ENCODE measurements at places on chromosomes 11 and 22. TPM values are rescaled to one million over a fixed set of nuclear protein-coding genes. Genes with fewer than 3 reads are reported as not detected.

EIF1AD gene
- 46.7 TPM for total RNA-seq

RCOR2 gene
- 118 TPM for total RNA-seq

COX8A gene
- 429 TPM for total RNA-seq

GDPD5 gene
- total RNA-seq, result 7.8 TPM

LRRC55 gene
- total RNA-seq, result 0.90 TPM

SAA4 gene
- not detected for total RNA-seq

GTSE1 gene
- total RNA-seq, result 42.6 TPM

DEPDC7 gene
- total RNA-seq, result 4.4 TPM

ZC3H12C gene
- total RNA-seq, result 4.4 TPM

HEPN1 gene
- not detected for total RNA-seq

RFPL1 gene
- total RNA-seq, result not detected

DGAT2 gene
- 2.6 TPM for total RNA-seq

SCT gene
- 1.8 TPM for total RNA-seq

FAM111B gene
- 35.0 TPM for total RNA-seq

CABP7 gene
- 0.81 TPM for total RNA-seq

GRCh38 chr11:131511794-131512193 lies 141.4 kb downstream of the NTM start:
- peak; percentile 72 for DNase-seq

DNA sequence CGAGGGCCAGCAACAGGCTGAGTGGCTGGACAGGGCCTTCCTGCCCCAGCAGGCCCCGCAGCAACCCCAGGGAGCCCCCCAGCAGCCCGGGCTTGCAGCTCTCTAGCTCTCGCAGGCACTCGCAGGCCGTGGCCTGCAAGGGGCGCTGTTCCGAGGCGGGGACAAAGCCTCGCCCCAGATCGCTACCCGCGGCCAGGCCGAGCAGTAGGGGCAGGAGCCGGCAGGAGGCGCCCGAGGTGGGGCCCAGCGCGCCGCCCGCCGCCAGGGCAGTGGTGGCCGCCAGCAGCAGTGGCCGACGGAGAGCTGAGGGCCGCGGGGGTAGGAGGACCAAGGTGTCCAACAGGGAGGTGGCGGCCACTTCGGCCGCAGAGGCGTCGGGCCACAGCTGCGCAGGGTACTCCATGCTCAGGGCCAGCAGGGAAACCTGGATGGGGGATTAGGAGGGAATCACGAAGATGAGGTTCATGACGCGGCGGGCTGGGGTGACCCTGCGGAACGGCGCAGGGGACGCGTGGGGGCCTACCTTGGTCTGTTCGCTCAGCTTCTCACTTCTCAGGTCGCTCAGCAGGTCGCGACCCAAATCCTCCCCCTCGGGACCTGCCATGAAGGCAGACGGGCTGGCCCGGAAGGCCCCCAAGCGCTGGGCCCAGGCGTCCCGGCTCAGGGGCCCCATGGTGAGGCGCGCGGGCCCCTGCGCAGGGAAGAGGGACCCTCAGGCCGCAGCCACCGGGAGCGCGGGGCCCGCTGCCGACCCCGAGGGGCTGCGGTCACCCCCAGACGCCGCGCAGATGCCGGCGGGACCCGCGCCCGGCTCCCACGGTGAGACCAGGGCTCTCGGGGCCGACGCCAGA lies 632 bp downstream of the AP5B1 start:
- DNase-seq, result peak; percentile 91

GRCh38 chr22:28004021-28004420 lies 85.0 kb upstream of the PITPNB start:
- DNase-seq, result no peak

GRCh38 chr11:8654503-8654902 lies 28.0 kb downstream of the TRIM66 start:
- DNase-seq, result no peak

DNA sequence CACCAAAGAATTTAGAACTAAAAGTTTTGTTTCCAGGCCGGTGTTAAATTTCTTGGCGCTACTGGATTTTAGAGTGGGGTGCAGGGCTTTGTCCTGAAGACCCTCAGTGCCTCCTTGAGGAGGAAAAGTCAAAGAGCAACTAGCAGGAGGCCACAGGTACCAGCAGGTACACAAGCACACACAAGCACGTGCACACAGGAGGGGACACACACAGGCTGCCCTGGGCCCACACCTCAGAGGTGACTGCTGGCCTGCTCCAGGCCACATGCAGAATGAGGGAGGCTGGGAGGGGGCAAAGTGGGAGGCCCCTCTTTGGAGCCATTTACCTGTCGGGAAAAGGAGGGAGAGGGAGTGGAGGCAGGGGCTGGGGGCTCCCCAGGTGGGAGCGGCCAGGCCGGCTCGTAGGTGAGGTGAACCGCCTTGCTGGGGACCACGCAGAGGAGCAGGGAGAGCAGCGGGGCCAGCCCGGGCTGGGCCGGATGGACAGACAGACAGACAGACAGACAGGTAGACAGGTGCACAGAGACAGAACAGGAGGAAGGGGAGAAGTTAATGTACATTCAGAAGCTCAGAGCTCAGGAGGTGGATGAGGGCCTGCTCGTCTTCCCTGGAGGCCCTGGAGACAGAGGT lies 12.2 kb downstream of the RAB3IL1 start:
- DNase-seq, result no peak

GRCh38 chr22:47373648-47374272 lies 611.3 kb downstream of the TBC1D22A start:
- DNase-seq, result no peak

GRCh38 chr11:72745511-72745910 lies 6.7 kb downstream of the ARAP1 start:
- DNase-seq, result no peak

- DNase-seq, result no peak
Observed at GRCh38 chr22:27772081-27772983, 29.2 kb downstream of the MN1 start.

DNA sequence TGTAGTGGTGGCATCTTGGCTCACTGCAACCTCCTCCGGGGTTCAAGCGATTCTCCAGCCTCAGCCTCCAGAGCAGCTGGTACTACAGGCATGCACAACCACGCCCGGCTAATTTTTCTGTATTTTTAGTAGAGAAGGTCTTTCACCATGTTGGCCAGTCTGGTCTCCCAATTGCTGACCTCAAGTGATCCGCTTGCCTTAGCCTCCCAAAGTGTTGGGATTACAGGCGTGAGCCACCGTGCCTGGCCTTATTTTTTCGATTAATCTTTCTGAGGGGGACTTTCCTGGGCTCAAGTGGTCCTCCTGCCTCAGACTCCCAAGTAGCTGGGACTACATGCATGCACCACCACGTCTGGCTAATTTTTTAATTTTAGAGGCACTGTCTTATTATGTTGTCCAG lies 5.6 kb downstream of the SNU13 start:
- DNase-seq, result no peak

DNA sequence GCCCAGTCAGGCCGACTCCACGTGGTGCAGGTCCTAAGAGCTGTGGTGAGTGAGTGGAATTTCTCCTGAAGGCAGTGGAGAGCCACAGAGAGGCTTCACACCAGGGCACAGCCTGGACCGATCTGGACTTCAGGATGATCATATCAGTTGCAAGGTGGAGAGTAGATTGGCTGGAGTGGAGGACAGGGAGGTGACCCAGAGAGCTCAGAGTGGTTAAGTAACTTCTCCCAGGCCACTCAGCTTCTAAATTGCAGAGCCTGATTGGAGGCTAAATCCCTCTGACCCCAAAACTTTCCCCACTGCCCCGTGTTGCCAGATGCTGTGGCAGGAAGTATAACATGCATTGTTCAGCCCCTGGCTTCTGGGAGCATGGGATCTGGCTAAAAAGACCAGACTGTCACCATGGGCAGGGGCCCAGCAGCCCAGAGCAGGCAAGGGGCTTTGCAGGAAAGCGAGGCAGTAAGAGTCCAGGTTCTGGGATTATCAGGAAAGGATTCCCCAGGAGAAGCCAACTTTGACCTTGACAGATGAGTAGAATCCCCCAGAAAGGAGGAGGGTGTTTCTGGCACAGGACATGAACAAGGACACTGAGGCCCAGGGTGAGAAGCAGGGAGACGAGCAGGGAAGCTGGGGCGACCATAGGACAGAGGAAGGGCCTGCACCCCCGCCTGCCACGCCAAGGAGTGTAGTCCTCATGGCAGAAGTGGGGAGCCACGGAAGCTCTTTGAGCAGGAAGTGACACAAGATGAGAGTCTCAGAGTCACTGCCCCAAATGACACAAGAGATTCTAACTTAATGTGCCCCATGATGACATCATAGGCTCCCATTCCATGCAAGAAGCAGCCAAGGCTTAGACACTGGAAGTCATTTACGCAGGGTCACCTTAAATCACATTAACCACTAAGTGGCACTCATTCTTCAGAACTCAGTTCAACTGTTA lies 4.8 kb downstream of the SLC35C1 start:
- peak; percentile 19 for DNase-seq

GRCh38 chr11:88434333-88434976 lies 96.9 kb upstream of the CTSC start:
- DNase-seq, result peak; percentile 39

GRCh38 chr22:46931881-46932280 lies 169.4 kb downstream of the TBC1D22A start:
- DNase-seq, result no peak

DNA sequence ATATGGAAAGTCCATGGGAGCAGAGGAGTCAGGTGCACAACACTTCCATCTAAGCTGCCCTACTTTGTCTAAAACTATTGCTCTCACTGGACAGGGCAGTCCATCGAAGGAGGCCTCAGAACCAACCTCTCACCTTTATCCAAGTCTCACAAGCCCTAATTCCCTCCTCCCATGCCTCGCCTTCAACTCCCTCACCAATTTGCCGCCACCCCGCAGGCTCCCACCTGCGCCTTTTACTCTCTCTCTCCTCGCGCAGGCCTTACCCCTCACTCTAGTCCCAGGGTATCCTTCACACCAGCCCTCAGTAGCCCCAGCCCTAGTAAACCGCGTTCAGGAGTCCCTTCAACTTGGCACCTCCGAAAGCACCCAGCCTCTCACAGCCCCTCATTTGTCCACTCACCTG lies 451 bp downstream of the FHIP1B start:
- no peak for DNase-seq

GRCh38 chr22:36311386-36312085 lies 58.6 kb downstream of the APOL1 start:
- no peak for DNase-seq

GRCh38 chr11:125922156-125922555 lies 17.8 kb downstream of the DDX25 start:
- DNase-seq, result no peak

DNA sequence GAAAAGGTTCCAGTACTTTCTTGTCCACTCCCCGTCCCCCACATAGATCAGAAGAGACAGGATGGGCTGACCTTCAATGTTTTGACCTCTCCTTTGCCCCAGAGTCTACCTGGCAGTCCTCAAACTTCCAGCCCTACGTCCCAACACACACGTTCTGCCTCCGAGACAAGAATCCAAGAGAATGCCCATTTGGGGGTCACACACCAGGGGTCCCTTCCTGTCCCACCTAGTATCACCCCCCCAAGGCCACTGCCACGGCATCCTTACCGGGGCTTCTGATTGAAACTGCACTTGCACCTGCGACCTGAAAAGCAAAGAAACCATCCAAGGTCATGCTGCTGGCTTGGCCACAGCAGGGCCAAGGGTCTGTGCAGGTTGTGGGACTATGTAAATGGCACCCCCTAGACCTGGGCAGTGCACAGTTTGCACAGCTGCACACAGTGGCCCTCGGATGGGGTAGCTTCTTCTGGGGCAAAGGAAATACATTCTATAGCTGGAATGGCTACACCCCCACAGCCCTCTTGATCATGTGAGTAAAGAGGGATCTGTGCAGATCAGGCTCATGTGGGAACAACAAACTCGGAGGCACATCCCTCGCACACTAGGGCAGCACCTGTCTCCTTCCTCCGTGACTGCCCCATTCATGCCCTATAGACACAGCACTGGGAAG lies 16.5 kb upstream of the FXYD2 start:
- no peak for DNase-seq

- no peak for DNase-seq
Observed at GRCh38 chr11:58639669-58640068, 17.2 kb downstream of the CNTF start.

DNA sequence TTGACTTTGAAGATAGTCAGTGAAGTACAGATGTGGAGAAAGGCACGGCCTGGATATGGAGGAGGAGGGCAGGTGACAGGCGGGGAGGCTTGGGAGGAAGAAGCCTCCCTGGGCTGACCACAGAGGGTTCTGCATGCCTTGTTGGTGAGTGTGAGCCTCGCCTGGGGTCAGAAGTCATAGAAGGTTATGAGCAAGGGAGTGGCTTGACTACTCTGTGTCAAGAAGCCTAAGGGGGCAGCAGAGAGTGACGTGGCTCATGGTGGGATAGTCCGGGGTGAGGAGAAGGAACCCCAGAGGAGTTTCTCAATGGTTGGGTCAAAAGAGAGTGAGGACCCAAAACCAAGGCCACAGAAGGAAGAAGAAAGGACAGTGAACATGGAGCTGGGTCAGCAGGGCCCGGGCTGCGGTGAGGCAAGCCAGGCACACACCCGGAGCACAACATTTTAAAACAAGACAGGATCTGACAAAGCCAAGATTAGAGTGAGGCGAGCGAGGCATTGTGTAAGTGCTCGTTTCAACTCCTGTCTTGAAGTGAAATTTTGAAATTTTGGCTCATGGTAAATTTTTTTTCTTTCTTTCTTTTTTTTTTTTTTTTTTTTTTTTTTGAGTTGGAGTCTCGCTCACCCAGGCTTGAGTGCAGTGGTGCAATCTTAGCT lies 31.9 kb downstream of the PDGFB start:
- DNase-seq, result peak; percentile 73

GRCh38 chr11:87083029-87083428 lies 45.3 kb downstream of the TMEM135 start:
- no peak for DNase-seq

- DNase-seq, result no peak
Observed at GRCh38 chr11:19176629-19177186, 25.1 kb downstream of the CSRP3 start.

DNA sequence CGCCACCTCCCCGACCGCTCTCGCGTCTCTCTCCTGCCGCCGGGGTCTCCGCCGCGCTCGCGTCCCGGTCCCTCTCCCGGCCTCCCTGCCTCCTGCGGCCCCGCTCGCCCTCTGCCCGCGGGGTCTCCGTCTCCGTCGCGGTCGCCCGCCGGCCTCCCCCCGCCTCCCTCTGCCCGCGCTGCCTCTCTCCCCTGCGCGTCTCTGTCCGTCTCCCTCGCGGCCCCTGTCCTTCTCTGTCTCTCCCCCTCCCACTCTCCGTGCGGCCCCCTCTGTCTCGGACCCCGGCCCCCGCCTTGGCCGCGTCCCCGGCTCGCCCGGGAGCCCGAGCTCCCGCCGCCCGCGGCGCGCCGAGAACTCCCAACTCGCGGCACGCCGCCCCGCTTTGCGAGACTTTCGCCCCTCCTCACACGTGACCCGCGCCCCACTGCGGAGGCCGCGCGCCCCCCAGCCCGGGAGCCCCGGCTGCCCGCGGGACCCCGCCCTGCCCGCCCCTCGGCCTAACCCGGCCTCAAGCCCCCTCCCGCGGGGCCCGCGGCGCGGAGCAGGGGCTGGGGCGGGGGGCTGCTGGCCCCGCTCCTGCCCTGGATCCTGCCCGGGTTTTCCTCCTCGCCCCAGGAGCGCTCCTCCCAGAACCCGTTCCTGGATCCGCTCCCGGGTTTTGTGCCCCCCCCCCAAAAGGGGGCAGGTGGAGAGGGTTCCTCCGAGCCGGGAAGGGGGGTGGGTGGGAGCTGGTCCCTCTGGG lies 702 bp upstream of the KCNJ4 start:
- peak; percentile 54 for DNase-seq

- DNase-seq, result no peak
Observed at GRCh38 chr11:128473636-128474035, 113.7 kb downstream of the ETS1 start.

All from H9 (cell line).